GM04503 (cell line): ENCODE measurements at places on chromosomes 4 and X.

- no peak for DNase-seq
These were observed 35.1 kb upstream of the ZNF41 start for GRCh38 chrX:47518144-47518543.

DNA sequence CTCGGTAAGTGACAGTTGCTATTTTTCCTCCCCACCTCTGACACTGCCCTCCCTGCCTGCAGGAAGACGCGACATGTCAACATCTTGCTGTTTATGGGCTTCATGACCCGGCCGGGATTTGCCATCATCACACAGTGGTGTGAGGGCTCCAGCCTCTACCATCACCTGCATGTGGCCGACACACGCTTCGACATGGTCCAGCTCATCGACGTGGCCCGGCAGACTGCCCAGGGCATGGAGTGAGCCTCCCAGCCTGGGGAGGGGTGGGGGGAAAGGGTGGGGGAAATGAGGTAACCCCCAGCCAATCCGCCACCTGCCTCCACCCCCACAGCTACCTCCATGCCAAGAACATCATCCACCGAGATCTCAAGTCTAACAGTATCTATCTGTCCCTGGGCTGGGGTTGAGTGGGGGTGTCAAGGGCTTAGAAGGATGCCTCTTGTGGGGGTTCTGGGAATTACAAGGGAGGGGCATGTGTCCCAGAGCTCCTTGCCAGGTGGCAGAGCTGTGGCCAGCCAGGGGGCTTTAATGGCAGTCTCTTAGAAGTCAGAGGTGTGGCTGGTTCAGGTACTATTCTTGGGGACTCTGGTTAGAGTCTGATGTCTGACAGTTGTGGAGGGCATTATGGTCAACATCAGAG, 7.8 kb downstream of the ARAF start:
- DNase-seq, result no peak

DNA sequence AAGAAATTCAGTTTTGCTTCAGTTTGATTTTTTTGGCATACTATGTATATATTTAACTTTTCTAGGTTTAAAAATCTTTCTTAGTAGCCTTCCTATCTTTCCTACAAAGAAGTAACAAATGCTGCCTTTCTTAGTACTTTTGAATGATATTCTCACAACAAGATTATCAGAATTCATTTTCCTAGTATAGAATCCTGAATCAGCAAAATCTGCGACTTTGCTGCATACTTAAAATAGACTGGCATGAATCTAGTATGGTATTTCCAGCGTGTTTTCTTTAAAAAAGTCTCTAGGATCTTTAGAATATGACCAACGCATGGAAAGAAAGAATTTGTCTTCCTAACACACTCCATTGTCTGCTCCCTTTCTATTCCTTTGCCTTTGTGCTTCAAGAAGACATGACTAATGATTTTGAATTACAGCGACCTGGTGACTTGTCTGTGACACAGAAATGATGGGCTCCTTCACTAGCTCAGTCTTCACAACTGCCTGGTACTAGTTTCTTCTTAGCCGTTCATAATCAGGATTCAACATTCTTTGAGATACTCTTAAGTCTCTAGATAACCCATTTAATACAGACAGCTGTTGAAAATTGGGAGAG, 349.8 kb downstream of the PPARGC1A start:
- DNase-seq, result no peak

- peak; percentile 12 for DNase-seq
These were observed 75.0 kb downstream of the PTTG2 start for GRCh38 chr4:38034986-38035882.

- no peak for DNase-seq
These were observed 10.3 kb downstream of the CTBP1 start for GRCh38 chr4:1238676-1239000.

GRCh38 chr4:126123611-126124325, 809.0 kb downstream of the FAT4 start:
- DNase-seq, result no peak

GRCh38 chr4:140870427-140870826, 114.2 kb upstream of the TBC1D9 start:
- no peak for DNase-seq

- no peak for DNase-seq
These were observed 41.0 kb upstream of the SCD5 start for GRCh38 chr4:82839624-82840023.

DNA sequence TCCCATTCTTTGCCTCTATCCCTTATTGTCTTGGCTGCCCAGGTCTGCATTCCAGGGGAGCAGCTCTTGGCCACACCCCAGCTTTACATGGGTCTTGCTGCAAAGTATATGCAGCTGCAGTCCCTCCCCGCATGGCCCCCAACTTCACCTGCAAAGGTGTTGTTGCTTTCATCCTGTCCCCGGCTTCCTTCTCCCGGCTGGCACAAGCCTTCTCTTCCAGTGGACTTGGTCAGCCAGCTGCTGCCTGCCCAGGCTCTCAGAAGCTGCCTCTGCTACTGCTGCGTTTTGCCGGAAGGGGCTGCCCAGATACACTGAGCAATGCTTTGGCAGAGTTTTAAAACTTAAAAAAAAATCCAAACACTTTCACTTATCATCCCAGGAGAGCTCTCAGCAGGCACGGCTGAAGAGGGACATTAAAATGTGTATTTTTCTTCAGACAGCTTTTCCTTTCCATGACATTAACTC, 121.2 kb upstream of the PDLIM3 start:
- DNase-seq, result no peak

DNA sequence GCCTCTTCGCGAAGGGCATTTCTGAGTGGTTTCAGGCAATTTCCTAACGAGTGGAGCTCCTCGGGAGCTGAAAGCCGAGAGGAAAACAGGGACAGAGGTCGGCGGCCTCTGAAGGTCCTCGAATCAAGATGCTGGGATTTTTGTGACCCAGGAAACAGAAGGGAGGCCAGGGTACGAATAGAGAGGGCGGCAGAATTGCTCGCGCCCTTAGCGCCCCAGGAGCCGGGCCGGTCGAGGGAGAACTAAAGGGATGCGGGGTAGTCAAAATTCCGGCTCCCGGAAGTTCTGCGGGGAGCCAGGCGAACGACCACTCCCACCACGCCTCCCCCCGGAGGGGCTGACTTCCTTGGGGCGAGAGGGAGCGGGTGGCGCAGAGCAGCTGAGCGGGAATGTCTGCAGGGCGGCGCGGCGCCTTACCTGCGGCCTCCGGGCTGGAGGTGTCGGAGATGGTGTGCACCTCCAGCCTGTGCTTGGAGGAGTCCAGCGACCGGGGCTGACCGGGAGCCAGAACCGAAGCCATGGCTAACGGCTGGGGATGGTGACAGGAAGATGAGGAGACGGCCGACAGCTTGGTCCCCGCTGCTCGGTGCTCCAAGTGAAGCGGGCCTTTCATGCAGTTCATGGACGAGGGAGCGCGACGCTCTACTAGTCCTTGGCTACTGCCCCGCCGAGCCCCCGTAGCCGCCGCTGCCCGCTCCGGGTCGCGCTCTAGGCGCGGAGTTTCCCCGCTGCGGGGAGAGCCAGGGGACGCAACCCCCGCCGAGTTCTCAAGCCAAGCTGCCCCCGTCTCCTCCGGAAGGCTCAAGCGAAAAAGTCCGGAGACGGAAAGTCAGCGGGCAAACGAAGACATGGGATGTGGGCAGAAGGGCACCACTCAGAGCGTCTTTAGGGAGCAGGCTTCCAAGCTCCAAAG, 782 bp downstream of the PITX2 start:
- no peak for DNase-seq

DNA sequence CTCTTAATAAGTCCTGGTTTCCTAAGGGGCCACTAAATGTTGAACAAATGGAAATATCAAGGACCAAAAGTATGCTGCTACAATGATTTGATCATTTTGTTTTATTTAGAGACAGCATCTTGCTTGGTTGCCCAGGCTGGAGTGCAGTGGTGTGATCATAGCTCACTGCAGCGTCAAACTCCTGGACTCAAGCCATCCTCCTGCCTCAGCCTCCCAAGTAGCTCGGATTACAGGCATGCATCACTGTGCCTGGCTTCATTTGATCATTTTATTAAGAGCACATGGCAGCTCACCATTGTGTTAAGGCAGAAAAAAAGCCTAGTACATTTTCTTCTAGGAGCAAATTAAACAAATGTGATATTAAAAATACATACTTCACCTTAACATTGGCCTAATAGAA, 52.7 kb downstream of the DCLK2 start:
- DNase-seq, result no peak

GRCh38 chr4:2671267-2671895, 84.8 kb downstream of the TNIP2 start:
- no peak for DNase-seq

DNA sequence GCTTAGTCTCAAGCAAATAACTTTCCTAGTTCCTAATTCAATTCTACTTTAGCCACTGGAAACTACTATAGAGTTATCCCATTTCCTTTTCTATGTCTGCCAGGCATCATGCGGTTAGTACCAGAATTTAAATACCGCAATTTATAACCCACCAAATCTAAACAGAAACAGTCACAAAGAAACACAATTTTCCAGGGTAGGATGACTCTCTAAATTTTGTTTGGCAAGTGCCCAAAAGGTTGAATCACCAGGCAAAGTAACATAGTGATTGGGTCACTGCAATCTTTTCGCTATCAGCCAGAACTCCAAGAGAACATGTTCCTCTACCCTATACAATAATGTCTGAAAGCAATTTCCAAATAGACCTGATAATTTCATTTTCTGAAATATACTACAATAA, 240.2 kb upstream of the GRIA3 start:
- no peak for DNase-seq

GRCh38 chrX:17409566-17410290, 34.7 kb downstream of the NHS start:
- no peak for DNase-seq

DNA sequence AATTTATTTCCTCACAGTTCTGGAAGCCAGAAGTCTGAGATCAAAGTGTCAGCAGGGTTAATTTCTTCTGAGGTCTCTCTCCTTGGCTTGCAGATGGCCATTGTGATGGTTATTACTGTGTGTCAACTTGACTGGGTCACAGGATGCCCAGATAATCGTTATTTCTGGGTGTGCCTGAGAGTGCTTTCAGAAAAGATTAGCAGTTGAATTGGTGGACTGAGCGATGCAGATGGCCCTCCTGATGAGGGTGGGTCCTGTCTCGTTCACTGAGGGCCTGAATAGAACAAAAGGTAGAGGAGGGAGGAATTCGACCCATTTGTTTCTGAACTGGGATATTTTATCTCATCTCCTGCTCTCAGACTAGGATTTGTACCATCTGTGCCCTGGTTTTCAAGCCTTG, 15.7 kb downstream of the SMIM43 start:
- DNase-seq, result no peak

DNA sequence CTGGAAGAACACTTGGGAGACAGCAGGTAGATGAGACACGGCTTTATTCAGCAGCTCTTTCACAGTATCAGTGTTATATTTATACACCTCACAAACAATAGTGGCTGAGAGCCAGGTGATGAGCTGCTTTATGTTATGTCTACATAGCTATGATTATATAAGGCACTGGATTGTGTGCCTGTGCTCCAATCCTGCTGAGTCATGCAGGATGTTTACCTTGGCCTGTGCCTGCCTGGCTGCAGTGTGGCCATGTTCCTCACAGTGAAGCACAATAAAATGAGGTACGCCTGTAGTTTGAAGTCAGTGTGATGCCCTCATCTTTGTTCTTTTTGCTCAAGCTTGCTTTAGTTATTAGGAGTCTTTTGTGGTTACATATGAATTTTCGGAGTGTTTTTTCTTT, 31.3 kb downstream of the CXCL13 start:
- peak; percentile 16 for DNase-seq

- DNase-seq, result no peak
These were observed 84.1 kb downstream of the GPR82 start for GRCh38 chrX:41808047-41808446.

DNA sequence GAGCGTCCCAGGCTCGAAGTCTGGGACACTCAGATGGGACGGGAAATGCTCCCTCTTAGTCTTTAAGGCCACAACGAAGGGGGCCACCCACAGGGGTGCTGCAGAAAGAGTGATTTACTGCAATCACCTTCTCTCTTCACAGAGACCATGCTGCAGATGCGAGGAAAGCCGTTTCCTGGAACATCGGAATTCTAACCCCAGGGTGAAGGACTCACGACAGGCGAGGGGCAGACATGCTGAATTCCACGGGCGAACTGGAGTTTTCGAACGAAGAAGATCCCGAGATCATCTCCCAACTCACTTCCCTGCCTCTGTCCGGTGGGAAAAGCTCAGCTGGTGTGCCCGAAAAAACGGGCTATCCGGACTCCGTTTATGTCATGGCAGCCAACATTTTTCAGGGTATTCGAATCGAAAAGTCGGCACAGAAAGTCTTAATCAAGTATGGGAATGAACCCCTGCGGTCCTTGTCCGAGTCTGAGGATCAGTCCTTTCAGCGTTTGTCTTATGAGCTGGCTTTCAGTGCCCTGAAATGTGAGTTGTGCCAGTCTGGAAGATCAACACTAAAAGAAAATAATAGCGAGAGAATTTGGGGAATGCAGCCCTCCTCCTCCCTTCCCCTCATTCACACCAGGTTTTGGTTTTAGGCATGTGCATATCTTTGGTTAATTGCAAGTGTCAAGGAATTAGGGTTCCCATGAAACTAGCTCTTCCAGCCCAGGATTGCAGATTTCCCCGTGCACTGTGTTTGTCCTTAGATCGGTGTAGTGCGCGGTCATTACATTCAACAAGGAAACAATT, 905 bp downstream of the NSUN7 start:
- no peak for DNase-seq
